CD4-positive, alpha-beta T cell treated with Interleukin-15 for 4 hours (primary cell): ENCODE measurements at places on chromosomes 7 and 10.

GRCh38 chr10:43226851-43227845, 39.7 kb downstream of the RASGEF1A start:
- DNase-seq, result no peak

DNA sequence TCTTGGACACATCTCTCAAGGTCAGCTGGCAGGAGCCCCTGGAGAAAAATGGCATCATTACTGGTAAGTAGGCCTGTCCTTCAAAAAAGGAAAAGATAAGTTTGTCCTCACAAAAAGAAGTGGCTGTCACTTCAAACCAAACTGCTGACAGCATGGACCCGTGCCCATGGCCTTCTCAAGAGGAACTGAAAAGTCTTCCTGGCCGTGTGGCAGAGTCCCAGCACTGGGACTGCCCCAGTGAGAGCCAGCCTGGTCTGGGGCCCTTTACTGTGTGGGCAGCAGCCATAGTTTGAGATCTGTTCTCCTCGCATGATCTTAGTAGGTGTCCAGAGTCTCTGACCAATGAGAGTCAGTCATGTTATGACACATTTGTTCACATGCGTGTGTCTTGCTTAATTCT, 614.2 kb upstream of the FOXK1 start:
- no peak for DNase-seq

GRCh38 chr7:24836084-24836483, 78.8 kb upstream of the GSDME start:
- no peak for DNase-seq

DNA sequence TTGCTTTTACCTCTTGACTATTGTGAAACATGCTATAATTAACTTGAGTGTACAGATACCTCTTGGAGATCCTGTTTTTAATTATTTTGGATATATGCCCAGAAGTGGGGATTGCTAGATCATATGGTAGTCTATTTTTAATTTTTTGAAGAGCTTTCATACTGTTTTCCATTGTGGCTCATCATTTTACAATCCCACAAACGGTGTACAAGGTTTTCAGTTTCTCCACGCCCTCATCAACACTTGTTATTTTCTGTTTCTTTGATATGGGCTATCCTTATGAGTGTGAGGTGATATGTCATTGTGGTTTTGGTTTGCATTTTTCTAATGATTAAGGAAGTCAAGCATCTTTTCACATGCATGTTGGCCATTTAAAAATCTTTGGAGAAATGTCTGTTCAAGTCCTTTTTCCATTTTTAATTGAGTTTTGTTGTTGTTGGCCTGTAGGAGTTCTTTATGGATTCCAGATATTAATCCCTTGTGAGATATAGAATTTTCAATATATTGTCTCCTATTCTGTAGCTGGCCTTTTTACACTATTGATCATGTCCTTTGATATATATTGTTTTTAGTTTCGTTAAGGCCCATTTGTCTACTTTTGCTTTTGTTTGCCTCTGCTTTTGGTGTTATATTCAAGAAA, 7.5 kb downstream of the AGK start:
- DNase-seq, result peak; percentile 46

DNA sequence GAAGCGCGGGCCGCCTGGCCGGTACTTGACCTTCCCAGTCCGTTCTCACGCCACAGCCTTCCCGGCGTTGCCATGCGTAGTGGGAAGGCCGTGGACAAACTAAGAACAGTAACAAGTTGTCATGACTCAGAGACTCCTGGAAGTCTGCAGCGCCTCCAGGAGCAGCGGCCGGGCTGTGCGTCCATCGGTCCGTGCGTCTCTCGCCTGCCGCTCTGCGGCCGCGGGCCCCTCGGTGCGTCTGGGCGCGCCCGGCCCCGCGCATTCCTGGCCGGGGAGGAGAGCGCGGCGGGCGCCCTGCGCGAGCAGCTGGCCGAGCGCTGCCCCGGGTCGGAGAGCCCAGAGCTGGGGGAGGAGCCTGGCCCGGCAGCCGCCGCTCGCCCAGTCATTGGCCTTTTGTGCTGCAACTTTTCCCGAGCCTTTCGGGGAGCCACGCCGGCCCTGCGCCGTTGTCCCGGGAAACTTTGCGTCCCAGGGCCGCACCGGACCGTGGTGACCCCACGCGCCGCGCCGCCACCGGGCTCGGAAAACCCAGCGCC, 123.7 kb downstream of the TACC2 start:
- no peak for DNase-seq

DNA sequence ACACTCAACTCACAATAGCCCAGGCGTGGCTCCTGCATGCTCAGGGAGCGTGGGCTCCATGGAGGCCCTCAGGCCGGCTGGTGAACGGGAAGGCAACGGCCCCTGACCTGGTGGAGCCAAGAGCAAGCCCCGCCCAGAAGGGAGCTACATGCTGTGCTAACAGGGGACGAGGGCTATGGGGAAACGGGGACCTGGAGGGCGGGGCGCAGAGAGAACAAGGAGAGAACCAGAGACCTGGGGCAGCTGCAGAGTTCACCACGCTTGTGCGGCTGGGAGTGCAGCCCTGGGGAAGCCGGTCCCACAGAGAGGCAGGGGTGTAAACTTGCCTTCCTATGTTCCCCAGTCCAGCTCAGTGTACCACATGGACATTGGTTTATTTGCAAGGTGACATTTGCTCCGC, 69.2 kb upstream of the PPP2R2D start:
- DNase-seq, result no peak

DNA sequence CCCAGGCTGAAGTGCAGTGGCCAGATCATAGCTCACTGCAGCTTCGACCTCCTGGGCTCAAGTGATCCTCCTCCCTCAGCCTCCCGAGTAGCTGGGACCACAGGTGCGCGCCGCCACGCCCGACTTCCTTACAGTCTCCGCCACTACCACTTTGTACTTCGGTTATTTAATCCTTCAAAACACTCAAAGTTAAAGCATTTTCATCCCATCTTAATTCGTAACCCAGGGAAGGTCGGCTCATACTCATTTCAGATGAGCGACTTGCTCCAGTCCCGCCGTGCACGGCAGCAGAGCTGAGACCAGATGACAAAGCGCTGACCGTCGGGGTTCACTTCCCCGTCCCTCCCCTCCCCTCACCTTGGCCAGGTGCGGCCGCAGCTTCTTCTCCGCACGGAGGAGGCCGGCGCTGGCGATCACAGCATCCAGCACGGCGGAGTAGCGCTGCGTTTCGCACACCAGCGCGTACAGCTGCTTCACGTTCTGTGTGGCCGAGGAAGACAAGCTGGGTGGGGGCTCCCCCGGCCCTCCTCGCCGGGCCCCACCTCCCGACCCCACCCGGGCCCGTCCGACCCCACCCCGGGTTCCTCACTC, 457 bp downstream of the NSUN5 start:
- no peak for DNase-seq
